CD8-positive, alpha-beta memory T cell (primary cell): ENCODE measurements at places on chromosomes 5 and 9. TPM values are rescaled to one million over a fixed set of nuclear protein-coding genes. Genes with fewer than 3 reads are reported as not detected.

DNA sequence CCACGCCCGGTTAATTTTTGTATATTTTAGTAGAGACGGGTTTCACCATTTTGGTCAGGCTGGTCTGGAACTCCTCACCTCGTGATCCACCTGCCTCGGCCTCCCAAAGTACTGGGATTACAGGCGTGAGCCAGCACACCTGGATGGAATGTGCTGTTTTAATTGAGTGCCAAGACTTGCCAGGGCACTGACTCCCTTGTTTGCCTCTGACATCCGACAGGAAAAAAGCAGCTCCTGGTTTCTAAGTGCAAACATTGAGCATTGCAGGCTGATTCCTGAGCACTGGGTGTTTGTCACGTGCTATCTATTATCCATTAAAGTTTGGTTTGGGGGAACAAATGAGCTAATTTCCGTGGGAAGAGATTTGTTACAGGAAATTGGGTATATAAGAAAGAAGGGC lies 70.6 kb upstream of the CKMT2 start:
- DNase-seq = no peak

DNA sequence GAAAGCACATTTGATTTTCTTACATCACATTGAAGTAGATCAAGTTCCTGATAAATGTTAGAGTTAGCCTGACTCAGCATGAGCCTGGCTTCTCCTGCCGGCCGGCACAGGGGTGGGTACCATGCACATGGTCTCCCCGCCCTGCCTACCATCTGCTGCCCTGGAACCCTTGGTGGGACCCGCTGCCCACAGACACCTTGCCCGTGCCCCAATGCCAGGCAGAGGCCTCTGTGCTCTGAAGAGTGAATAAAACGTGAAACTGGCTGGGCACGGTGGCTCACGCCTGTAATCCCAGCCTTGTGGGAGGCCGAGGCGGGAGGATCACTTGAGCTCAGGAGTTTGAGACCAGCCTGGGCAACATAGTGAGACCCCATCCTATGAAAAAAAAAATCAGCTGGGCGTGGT lies 17.3 kb downstream of the EXD3 start:
- no peak for DNase-seq

GRCh38 chr5:137236252-137236651 lies 262.9 kb downstream of the SPOCK1 start:
- no peak for DNase-seq

GRCh38 chr5:76406673-76407072 lies 3.6 kb downstream of the IQGAP2 start:
- DNase-seq = no peak

DNA sequence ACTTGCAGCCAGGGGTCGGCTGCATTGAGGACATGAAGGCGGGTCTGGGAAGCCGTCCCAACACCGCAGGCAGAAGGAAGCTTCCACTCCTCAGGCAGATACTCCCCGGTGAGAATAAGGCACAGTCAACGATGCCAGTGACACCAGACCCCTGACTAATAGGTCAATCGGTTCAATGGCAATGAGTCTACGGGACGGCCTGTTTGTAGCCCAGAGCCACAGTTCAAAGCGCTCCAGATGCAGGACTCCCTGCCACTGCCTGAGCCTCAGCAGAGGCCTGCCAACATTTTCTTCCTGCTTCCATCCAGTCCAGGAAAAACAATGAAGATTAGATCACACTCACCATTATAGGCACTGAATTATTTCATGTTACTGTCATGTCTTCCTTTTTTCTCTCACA lies 84.5 kb upstream of the SIMC1 start:
- no peak for DNase-seq

GRCh38 chr5:92998456-92998855 lies 582.6 kb downstream of the NR2F1-AS1 start:
- no peak for DNase-seq

DNA sequence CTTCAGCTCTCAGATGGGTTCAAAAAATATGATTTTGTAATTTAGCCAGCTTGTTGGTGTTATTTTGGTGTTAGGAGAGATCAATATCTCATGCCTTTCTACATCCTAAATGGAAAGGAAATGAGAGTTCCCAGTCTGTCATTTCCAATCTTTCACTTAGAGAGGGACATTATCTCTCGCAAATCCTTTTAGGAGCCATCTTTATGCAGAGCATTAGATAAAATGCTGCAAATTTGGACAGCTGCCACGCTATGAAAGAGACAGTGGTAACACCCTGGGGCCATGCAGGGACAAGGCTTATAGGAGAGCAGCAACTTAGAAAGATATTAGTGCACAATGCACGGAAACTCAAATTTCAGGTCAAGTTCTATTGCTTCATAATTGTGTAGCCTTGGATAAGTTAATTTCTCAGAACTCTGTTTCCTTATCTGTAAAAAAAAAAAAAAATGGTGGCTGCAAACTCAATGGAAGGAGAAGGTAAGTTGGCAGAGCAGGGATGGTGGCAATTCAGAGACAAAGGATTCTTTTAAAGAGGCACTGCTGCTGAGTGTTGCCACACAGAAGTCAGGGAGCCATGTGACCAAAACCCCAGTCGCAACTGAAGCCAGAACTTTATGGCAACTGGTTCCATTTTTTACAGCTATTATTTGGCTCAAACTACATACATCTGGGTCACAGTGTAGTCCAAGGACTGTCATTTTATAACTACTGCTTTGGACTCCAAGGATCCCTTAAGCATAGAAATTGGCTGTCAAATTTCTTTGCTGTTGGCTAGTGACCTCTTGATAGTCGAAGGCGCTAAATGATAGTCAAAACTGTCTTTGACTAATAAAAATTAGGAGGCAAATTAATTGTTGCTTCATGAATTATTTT lies 210.2 kb downstream of the FRMD3 start:
- DNase-seq = no peak

GRCh38 chr5:39200081-39200480 lies 19.3 kb downstream of the FYB1 start:
- DNase-seq = no peak

GRCh38 chr5:72537166-72537565 lies 30.0 kb upstream of the ZNF366 start:
- DNase-seq = no peak

- DNase-seq = no peak
These were observed 740.2 kb upstream of the ZNF608 start for GRCh38 chr5:125486634-125487033.

GRCh38 chr5:56631719-56632118 lies 183.6 kb upstream of the MAP3K1 start:
- no peak for DNase-seq

- no peak for DNase-seq
These were observed 174.0 kb upstream of the DAB2 start for GRCh38 chr5:39598661-39599248.

DNA sequence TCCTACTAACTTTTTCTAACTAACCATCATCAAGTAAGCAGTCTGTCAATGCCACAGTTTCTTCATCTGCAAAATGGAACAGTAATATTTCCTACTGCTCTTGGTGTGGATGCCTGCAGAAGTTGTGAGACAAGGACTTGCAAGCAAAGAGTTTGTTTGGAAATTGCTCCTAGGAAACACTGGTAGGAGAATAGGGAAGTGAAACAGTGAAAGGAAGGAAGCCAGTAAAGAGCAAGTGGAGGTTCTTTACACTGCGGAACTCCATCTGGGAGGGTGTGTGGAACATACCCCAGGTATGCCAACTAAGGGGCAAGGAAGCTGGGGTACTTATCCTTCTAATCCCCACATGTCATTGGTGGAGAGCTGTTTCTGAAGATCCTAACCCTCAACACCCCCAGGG lies 119.9 kb downstream of the FOXD1 start:
- DNase-seq = no peak

GRCh38 chr5:143153332-143154119 lies 250.0 kb downstream of the NR3C1 start:
- no peak for DNase-seq

GRCh38 chr5:55568654-55569512 lies 34.1 kb upstream of the PLPP1 start:
- no peak for DNase-seq

DNA sequence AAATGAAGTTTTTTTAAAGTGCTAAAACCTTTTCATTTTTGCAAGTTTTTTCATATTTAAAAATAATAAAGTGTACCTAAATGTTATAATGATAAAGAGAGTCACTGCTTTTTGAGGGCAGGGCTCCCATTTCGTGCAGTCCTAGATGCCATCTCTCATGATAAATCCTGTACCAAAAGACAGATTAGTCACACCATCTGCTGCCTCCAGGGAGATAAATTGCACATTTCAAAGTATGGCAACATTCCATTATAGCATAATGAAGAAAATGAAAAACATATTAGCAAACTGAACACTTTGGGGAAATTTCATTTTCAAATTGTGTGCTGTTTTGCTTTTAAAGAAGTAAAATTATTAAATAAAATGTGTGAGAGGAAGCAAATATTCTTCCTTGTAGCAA lies 257.2 kb downstream of the KIAA0825 start:
- DNase-seq = no peak

DNA sequence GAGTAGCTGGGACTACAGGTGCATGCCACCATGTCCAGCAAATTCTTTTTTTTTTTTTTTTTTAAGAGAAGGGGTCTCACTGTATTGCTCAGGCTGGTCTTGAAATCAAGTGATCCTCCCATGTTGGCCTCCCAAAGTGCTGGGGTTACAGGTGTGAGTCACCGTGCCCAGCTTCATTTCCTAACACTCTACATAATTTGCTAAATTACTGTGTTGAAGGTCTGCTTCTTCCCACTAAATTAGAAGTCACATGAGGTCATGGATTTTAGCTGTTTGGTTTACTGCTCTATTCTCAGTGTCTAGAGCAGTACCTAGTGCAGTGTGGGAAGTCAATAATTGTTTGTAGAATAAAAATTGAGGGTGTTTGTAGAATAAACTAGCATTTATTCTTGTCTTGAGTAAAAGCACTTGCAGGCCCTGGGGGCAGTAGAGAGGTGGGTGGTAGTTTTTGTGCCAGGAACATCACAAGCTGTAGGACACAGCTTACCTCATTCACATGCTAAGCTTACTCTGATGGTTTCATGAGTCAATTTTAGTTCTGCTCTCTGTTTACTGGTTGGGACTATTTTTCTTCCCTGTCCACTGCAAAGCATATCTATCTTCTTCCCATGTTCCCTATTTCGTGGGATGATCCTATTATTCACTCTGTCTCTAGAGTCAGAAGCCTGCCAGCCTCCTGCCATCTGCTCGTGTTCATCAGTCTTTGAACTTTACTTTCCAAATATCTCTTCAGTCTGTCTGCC lies 7.0 kb downstream of the TEX48 start:
- no peak for DNase-seq

- no peak for DNase-seq
These were observed 52.3 kb downstream of the NTNG2 start for GRCh38 chr9:132214027-132214622.

GRCh38 chr9:137113385-137114159 lies 961 bp downstream of the DPP7 start:
- DNase-seq = no peak

DNA sequence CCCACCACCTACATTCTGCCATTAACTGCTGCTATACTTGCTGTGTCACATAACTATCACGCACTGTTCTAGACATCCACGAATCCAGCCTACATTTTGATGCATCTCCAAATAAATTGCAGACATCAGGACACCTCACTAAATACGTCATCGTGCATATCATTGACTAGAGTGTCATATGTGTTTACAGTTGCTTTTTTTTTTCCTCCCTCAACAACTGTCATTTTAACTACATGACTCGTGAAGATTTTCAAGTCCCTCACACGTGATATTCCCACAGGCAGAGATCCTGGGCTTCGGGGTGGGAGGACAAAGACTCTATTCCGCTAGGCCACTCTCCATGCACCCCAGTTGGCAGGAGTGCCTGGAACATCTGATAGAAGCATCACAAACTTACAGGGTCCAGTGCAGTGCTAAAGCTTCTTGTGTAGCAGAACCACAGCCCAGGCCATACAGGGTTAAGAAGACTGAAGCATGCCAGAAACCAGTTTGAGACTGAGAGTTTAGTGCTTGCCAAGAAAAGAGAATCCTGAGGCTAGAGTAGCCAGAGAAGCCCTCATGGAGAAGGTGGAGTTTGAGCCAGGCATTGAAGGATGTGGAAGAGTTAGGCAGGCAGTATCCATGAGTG lies 1.1 kb downstream of the PCYOX1L start:
- no peak for DNase-seq

GRCh38 chr9:127575875-127576778 lies 36.0 kb upstream of the STXBP1 start:
- DNase-seq = no peak

DNA sequence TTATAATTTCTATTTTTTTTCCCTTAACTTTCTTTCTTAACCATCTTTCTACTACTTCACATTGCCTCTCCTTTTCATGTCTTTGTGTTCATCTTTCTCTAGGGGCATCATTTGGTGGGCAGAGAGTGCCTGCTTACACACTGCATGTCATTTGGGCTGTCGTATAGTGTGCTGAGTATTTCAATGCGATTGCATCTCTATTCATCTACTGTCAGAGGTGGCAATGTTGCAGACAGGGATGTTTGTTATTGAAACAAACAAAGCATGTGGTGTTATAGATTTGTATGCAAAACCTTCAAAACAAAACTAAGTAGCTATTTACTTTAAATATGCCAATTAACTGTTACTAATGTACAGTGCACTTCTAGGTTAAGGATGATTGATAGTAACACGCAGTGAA lies 141.1 kb upstream of the MEF2C start:
- DNase-seq = no peak

- DNase-seq = no peak
These were observed 1.5 kb upstream of the NPM1 start for GRCh38 chr5:171386006-171386671.

DNA sequence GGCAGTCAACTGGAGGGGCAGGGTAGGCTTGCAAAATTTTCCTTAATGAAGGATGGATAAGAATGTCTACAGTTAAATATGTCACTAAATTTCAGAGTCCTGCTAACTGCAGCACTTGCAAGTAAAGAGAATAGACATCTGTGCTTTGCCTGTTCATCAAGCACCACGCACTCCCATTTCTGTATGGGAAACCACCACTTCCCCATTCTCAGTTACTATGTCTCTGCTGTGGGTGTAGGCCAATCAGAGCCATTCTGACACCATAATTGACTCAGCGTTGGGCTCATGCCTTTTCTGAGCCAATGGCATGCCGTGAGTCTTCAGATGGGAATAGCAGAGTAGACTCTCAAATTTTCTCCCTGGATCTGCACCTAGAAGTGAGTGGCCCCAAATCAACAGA lies 247.5 kb downstream of the GABRB2 start:
- no peak for DNase-seq

Gene C5orf52
- polyA plus RNA-seq = not detected

Gene AJM1
- polyA plus RNA-seq = 0.39 TPM

Gene ANKRD55
- not detected for polyA plus RNA-seq

Gene ZNF474
- not detected for polyA plus RNA-seq

Gene TNFSF15
- polyA plus RNA-seq = not detected

Gene SLC27A6
- polyA plus RNA-seq = not detected

Gene ADCY2
- polyA plus RNA-seq = not detected

Gene HCN1
- not detected for polyA plus RNA-seq

Gene CDO1
- not detected for polyA plus RNA-seq

Gene TEX48
- polyA plus RNA-seq = not detected

Gene STOML2
- 88.9 TPM for polyA plus RNA-seq

Gene SPAAR
- not detected for polyA plus RNA-seq

Gene PCDHGB5
- polyA plus RNA-seq = 0.14 TPM

Gene PCDHGA8
- polyA plus RNA-seq = not detected

Gene SLC25A2
- polyA plus RNA-seq = not detected
